ENCODE measurements at places on chromosomes 1 and 21.

GRCh38 chr1:113686891-113687618 lies 72.2 kb downstream of the PHTF1 start:
- no peak for DNase-seq

DNA sequence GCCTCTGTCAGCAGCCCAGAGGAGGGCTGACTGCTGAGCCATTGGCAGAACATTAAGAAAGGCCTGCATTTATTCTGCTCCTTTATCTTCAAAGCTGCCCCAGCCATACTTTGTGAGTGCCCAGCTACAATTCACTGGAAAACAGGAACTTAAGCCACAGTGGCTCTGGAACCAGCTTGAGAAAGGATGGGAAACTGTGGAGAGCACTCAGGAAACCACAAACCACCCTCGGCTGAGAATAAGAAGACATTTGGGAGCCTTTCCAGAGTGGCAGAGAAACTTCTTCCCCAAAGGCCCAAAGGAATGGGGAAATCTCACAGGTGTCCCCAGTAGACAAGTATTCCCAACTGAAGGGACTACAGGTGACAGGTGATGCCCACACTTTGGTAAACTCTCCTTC lies 1.8 kb downstream of the LAMB3 start:
- no peak for DNase-seq

DNA sequence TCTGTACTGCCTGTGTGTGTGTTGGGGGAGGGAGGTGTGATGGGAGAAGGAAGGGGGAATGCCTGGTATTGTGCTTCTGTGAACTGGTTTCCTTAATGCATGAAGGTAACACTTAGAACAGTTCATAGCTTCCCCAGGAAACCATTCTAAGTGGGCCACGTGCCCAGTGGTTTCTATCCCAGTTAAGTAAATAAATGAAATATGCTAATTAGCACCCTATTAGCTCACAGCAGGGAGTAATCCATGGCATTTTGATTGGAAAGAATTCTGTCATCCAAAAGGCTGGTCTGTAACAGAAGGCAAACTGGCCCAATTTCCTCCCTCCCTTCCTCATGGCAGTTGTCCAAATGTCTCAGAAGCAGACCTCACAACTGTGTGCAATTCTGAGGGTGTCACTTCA lies 199.3 kb downstream of the TTLL7 start:
- no peak for DNase-seq

GRCh38 chr1:9589144-9589718 lies 520 bp downstream of the TMEM201 start:
- no peak for DNase-seq

- no peak for DNase-seq
Observed at GRCh38 chr1:1921901-1922701, 3.0 kb upstream of the TMEM52 start.

- no peak for DNase-seq
Observed at GRCh38 chr1:218938259-218938658, 235.4 kb upstream of the LYPLAL1 start.

- no peak for DNase-seq
Observed at GRCh38 chr1:232764458-232765251, 40.6 kb upstream of the MAP10 start.

GRCh38 chr1:240194120-240194519 lies 102.4 kb downstream of the FMN2 start:
- no peak for DNase-seq

DNA sequence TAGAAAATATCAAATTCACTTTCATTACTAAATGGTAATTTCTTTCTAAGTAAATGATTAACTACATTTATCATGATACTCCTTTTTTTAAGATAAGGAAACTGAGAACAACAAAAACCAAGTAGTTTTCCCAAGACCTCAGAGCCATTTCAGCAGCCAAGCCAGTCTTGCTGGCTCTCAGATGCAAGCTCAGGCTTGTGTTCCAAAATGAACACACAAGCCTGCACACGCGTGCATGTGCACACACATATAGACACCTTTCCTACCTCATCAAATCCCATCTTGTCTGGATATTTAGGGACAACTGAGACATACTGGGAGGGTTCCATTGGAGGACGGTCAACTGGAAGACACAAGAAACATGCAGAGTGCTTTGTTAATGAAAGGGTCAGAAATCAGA lies 83.0 kb downstream of the COLGALT2 start:
- no peak for DNase-seq

GRCh38 chr1:167683641-167684502 lies 37.9 kb upstream of the MPZL1 start:
- no peak for DNase-seq

DNA sequence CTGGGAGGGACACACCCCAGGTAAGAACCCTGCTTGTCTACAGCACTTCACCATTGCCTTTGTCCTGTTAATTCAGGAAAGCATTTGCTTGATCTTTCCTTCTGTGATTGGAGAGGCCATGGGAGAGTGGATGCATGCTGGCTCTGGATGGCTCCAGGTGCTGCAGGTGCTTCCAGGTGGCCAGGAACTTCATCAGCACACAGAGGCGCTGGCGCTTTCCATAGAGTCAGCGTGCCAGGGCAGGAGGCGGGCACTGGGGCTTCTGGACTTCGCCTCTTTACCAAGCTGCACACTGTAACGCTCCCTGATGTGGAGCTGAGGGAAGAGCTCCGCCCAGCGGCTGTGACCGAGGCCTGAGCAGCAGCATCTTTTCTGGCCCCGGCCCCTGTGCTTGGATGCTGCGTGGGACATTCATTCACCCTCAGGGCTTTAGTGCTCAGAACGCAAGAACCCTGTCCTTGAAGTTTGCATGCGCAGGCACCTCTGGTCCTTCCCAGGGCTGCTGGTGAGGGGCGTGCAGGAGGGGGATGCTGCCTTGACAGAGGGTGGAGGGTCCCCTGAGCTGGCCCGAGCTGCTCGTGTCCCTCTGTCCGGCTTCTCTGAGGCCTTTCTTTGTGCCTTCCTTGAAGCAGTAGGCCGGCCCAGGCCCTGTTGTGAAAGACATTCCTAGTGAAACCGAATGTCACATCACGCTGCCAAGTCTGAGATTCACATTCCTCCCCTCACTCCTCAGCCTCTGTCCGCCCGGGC lies 1.6 kb upstream of the MX2 start:
- peak; percentile 24 for DNase-seq

Measured in NCI-H2107 (cell line).